ENCODE measurements at places on chromosomes 2 and 18.

- DNase-seq: no peak
Observed at GRCh38 chr18:25446972-25447371, 95.0 kb upstream of the ZNF521 start.

- DNase-seq: no peak
Observed at GRCh38 chr2:127086990-127087790, 19.8 kb downstream of the BIN1 start.

GRCh38 chr18:27017901-27018500, 152.5 kb upstream of the AQP4 start:
- no peak for DNase-seq

DNA sequence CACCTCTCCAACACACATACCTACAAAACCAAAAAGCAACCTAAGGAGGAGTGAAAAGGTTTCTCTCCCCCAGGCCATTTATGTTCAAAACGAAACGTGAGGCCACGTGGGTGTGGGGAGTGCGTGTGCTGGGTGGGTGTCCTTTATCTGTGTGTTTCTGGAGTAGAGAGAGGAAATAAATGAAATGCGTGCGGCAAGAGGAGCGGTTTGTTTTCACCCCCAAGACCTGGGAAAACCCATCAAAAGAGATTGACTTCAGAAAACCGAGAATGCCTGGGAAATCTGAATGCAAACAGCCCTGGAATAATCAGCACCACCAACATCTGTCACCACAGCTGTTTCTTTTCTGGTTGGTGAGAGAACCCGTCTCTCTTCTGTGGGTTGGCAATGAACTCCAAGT, 137.4 kb downstream of the INSIG2 start:
- DNase-seq: no peak

- no peak for DNase-seq
Observed at GRCh38 chr2:113977060-113977659, 87.3 kb downstream of the ACTR3 start.

DNA sequence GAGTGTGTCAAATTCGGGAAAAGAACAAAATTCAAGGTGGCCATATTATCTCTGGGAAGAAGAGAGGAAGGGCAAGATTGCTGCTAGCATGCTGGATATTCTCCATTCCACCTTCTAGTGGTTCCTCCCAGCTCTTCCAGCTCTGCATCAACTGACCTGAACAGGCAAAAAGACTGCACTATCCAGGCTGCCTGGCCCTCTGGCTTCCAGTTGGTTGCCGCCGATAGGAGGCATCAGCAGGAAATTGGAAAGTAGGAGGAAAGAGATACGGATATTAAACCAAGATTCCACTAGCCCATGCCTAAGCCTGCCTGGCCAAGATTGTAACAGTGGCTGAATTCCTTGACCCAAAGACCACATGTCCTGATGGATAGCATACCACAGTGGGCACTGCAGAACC, 1.7 kb upstream of the RTTN start:
- DNase-seq: no peak

GRCh38 chr2:107146181-107146580, 260.2 kb upstream of the ST6GAL2 start:
- no peak for DNase-seq

GRCh38 chr2:30693821-30694281, 113.4 kb downstream of the CAPN13 start:
- no peak for DNase-seq

GRCh38 chr2:45922577-45922988, 271.1 kb downstream of the PRKCE start:
- peak; percentile 84 for DNase-seq

DNA sequence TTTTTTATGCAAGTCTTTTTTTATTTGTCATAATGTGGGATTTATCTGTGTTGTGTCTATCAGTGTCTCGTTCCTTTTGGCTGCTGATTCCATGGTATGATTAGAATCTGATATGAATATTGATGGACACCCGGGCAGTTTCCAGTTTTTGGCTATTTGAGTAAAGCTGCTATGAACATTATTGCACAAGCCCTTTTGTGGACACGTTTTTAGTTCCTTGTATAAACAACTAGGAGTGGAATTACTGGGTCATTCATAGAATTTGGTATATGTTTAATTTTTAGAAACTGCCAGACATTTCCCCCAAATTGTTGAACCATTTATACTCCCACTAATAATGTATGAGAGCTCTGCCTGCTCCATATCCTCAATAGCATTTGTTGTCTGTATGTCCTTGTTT, 26.6 kb downstream of the HK2 start:
- DNase-seq: no peak

DNA sequence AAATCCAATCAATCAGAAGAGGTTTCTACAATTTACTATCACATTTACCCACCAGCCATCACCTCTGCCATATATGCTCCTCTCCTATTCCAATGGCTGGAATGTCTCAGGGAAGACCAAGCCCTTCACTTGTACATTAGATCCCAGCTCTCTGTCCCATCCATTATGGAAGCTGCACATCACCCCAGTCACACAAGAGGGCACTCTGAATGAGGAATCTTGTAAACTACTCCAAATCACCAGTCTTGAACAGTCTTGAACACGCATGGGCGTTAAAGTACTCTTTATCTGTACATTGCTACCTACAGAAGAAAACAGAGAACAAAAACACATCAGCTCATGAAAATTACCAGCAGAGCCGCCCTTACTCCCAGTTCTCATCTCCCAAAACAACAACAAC, 38.7 kb downstream of the ZC3H8 start:
- DNase-seq: no peak

DNA sequence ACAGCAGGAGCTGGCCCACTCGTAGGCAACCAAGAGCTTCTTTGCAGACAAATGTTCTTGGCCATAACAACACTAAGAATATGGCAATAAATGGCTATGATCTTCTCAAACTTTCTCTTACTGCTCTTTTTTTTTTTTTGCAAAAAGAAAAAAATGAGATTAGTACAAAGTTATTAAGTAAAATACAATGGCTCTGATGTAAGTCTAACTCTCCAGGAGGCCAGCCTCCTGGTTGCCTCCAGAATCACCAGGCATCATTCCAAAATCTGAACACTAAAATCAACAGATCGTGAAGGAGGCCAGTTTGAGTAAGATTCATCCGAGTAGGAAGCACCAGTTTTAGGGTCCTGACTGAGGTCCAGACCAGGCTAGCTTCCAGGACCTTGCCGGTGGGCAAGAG, 20.8 kb upstream of the FIGN start:
- DNase-seq: no peak
